ENCODE measurements at places on chromosomes 3 and 15.
A peak's percentile ranks its signal among the peaks of the same experiment; 100 is the strongest.

DNA sequence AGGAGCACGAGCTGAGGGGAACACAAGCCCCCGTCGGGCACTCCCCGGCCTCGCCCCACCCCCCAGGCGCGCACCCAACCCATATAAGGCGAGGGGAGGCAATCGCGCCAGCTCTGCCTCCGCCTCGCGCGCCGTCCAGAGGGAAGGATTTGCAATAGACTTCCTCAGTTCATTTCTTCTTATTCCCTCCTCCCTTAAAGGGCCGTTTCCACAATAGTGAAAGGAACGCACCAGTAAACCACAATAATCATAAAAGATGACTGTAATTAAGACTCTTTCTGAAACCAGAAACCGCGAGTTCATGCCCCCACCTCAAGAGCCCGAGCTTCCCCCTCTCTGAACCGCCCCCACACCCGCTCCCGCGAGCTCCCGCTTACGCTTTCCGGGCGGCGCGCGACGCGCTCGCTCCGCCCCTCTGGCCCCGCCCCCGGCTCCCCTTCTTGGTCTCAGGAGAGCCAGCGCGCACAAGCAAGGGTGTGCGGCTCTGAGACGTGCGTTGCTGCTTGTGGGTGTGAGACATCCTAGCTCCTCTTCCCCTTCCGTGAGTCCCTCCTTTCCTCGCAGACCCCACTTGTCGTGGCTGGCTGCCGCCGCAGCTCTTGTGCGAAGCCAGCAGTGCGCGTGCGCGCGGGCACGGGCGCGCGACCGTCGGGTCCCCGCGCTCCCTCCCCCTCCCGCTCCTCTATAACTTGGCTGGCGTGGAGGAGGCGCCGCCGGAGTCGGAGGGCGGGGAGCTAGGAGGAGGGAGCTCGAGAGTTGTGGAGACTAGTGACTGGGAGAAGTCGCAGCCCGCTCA is at the start of gene DIPK2A:
Gene DIPK2A (plus strand): TSS at position 465 of the 796 bp plus-strand sequence. CDS start 510 bp downstream, outside the sequence.
- peak; percentile 97 for DNase-seq

DNA sequence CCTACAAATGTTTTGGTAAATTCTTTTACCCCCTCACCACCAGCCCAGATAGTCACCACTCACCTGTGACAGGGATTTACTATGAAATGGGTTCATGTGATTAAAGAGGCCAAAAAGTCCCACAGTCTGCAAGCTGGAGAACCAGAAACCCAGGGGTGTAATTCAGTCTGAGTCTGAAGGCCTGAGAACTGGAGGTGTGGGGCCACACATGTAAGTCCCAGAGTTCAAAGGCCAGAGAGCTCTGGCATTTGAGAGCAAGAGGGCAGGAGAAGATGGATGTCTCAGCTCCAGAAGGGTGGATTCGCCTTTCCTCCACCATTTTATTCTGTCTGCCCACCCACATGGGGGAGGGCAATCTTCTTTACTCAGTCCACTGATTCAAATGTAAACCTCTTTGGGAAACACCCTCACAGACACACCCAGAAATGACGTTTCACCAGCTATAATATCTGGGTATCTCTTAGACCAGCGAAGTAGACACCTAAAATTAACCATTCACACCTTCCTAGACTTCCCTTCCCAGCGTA is 11.9 kb downstream of the RTP3 start:
- no peak for DNase-seq

- DNase-seq: no peak
Measured at GRCh38 chr15:99424131-99424571, 141.6 kb upstream of the MEF2A start.

- no peak for DNase-seq
Measured at GRCh38 chr3:81580355-81580754, 181.1 kb downstream of the GBE1 start.

DNA sequence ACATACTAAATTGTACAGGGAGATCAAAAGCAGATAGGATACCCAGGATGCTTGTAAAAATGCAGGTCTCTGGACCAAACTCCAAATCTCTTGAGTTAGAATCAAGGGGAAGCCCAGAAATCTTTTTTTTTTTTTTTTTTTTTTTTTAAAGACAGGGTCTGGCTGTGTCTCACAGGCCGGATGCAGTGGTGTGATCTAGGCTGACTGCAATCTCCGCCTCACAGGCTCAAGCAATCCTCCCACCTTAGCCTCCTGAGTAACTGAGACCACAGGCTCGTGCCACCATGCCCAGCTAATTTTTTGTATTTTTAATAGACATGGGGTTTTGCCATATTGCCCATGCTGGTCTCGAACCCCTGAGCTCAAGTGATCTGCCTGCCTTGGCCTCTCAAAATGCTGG is 373.5 kb downstream of the SHQ1 start:
- no peak for DNase-seq

All from cortex of kidney (tissue), 1 donor.